CD8-positive, alpha-beta memory T cell (primary cell): ENCODE measurements at places on chromosomes 6 and 20.

GRCh38 chr6:156102129-156102528 is 646.5 kb upstream of the NOX3 start:
- DNase-seq, result no peak

- no peak for DNase-seq
These were observed 5.7 kb downstream of the KDM1B start for GRCh38 chr6:18160911-18161310.

GRCh38 chr20:9457136-9457535 is 57.3 kb upstream of the LAMP5 start:
- no peak for DNase-seq

- DNase-seq, result no peak
These were observed 27.6 kb downstream of the ZNF311 start for GRCh38 chr6:28977341-28978132.

- no peak for DNase-seq
These were observed 1.0 kb upstream of the HELZ2 start for GRCh38 chr20:63574829-63575743.

GRCh38 chr20:11145616-11146015 is 471.8 kb upstream of the JAG1 start:
- DNase-seq, result no peak

- no peak for DNase-seq
These were observed 8.1 kb upstream of the SERPINB9 start for GRCh38 chr6:2911171-2911570.

DNA sequence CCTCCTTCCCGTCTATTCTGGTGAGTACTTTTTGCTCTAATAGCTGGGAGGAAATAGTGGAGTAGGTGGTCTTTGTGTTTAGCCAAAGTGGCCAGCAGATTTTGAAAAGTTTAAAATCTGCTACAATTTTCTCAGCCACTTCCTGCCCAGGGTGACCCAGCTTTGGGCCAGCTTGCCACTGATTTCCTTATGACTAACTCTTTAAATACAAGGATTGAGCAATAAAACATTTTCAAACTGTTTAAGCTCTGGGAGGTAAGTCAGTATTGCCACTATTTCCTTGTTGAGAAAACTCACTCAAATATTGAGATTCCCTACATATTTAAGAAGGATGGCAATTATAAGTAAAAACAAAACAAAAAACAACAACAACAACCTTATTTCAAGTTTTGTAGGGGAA is 54.5 kb downstream of the TRMT11 start:
- DNase-seq, result no peak

DNA sequence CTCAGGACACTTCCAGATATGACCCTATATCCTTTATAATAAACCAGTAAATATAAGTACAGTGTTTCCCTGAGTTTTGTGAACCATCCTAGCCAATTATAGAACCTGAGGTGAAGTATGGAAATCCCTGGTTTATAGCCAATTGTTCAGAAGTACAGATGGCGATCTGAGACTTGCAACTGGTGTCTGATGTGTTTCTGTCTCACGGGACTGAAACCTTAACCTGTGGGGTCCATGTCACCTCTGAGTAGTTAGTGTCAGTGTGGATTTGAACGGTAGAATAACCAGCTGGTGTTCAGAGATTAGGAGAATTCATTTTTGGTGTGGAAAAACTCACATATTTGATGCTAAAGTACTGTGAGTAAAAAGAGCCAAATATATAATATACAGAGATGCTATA is 606.6 kb downstream of the MAFB start:
- DNase-seq, result no peak

- no peak for DNase-seq
These were observed 71.6 kb downstream of the GPX5 start for GRCh38 chr6:28597217-28597835.

- no peak for DNase-seq
These were observed 34.2 kb downstream of the JARID2 start for GRCh38 chr6:15280028-15280427.

GRCh38 chr20:58515233-58516212 is at the start of gene APCDD1L:
TSS of gene APCDD1L (minus strand) at chr20:58515399. CDS start at chr20:58514707, 692 bp downstream.
- no peak for DNase-seq

GRCh38 chr6:305371-306206 is 13.3 kb downstream of the DUSP22 start:
- no peak for DNase-seq

- no peak for DNase-seq
These were observed 90.5 kb downstream of the MAN1A1 start for GRCh38 chr6:119259027-119259426.

DNA sequence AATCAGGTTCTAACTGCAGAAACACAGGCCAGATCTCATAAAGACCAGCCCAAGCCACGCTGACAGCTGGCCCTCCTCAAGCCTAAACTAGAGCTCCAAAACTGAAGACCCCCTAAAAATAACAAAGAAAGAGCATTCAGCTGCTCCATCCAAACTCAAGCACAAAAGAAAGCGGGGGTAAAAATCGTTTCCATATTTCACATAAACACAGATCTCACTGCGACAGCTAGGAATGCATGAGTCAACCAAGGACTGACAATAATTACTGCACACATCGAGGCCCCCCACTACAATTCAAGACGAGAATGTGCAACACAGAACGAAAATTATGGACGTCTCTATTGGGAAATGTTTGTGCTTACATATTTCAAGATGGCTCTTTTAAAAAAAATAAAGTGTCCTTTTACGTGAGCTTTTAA is 31.1 kb downstream of the CNKSR3 start:
- DNase-seq, result no peak

- no peak for DNase-seq
These were observed 296.3 kb downstream of the PREX1 start for GRCh38 chr20:48531505-48531904.

DNA sequence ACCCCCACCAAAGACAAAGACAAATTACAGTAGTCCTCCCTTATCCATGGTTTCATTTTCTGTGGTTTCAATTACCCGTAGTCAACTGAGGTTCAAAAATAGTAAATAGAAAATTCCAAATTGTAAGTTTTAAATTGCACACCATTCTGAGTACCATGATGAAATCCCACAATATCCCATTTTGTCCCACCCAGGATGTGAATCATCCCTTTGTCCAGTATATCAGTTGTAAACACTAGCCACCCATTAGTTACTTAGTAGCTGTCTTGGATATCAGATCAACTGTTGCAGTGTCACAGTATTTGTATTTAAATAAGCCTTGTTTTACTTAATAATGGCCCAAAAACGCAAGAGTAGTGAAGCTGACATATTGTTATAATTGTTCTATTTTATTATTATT is 364.0 kb upstream of the ARID1B start:
- DNase-seq, result no peak

DNA sequence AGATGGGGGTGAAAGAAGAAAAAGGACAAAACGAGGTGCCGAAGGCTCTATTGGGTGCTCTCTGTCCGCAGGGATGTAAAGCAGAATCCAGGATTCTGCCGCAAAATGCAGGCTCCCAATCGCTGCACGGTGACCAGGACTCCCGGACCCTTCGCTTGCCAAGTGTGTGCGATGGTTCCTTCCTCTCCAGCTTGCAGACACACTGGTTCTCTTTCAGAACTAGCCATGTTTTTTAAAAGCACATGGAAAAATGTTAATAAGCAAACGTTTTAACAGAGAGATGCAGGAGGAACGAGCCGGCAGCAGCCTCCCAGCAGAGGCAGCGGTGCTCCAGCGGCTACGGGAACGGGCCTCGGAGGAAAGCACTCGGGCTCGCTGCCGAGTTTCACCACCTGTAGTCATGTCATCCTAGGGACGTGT is 59.6 kb downstream of the ZNF831 start:
- no peak for DNase-seq

- no peak for DNase-seq
These were observed 72.5 kb downstream of the ARHGAP18 start for GRCh38 chr6:129637340-129638054.
